ENCODE measurements at places on chromosomes 11 and 22.

DNA sequence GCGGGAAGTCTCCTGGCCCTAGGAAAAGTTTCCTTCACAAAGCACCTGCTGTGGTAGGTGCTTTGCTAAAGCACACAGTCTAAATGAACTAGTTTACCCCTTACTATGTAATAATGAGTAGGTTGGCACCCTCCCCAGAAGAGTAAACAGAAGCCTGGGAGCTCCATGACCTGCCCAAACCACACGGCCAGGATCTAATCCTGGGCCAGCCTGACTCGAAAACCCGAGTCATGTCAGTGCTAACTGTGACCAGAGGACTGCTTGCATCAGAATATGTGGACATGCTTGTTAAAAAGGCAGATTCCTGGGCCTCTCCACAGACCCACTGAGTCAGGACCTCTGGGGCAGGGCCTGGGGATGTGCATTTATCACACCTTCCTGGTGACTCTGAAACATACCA lies 67.7 kb downstream of the PANX1 start:
- DNase-seq, result no peak

DNA sequence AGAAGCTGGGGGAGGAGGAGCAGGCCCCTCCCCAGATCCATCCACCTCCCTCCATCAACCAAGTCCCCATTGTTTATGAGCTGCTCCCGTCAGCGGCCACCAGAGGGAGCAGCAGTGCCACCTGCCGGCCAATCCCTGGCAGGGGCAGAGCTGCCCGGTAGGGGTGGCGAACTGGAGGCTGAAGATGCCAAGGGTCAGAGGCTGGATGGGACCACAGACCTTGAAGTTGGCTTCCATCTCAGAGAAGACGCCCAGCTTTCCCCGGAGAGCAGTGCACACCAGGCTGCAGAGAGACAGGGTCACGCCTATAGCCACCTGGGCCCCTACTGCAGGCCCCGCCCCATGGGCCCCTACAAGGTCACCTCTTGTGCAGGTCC lies 3.6 kb downstream of the FIBP start:
- DNase-seq, result peak; percentile 74

DNA sequence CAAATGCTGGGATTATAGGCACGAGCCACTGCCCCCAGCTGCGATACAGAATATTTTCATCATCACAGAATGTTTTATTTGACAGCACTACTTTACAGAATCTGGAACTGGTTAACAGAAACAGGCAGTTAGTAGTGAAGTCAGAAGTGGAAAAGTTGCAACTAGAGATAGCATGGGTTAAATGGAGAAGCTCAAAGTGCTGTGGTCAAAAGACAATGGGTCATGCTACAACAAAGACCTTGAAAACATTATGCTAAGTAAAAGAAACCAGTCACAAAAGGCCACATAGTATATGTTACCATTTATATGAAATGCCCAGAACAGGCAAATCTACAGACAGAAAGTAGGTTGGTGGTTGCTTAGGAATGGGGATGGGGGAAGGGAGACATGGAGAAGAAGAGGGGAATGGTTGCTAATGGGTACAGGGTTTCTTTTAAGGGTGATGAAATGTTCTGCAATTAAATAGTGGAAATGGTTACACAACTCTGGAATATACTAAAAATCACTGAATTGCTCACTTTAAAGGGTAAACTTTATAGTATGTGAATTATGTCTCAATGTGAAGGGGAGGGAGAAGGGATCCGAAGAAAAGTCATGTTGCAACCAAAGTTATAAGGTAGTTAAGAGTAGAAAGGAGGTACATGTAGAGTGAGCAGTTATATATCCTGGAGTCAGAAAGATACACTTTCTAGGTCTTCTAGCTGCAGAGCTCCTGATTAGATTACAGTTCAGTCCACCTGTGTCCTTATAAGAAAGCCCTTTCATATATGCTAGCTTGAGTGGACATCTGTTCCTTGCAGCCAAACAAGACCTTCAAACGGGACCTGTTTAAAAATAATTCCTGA lies 46.3 kb upstream of the RAPSN start:
- no peak for DNase-seq

DNA sequence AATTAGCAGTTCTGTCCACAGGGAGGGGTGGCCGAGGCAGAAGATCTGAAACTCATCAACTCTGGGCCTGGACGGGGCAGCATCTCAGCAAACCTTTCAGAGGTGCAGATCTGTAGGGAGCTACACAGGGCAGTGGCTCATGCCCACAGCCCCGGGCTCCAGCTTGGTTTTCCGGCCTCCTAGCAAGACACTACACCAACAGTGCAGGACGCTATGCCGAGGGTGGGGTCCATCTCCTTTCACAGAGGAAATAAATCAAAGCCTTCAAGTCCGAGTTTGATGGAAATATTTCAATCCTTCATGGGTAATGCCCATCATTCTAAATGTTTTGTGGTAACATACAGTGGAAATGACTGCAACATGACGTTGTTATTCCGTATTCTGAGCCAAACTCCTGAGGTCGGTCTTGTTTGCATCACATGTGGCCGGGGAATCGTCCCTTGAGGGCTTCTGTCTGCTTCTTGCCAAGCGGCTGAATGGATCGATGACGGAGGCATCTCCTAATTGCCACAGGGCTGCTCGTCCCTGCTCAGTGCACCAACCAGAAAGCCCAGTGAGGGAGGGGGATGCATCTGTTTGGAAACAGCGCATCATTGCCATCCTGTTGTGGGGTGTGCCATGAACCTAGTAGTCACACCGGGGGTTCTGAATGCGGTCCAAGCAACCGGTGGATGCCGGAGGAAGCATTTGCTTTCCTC lies 30.0 kb downstream of the LINC01488 start:
- no peak for DNase-seq

DNA sequence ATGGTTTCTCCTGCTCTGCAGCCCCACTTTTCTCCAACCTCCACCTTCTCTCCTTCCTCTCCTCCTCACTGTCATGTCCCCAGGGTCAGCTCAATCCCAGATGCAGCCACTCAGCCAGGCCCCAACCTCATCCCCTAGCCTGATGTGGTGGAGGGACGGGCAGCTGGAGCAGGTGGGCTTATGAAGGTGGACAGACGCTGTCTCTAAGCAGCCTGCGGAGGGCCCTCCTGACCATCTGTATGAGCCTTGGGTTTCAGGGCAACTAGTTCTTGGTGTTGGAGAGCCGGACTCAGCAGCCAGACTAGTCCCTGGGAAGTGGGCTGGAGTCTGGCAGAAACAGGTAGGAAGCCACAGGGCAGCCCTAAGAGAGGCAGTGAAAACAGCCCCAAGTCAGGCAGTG lies 18.1 kb downstream of the CRYBB2 start:
- no peak for DNase-seq

DNA sequence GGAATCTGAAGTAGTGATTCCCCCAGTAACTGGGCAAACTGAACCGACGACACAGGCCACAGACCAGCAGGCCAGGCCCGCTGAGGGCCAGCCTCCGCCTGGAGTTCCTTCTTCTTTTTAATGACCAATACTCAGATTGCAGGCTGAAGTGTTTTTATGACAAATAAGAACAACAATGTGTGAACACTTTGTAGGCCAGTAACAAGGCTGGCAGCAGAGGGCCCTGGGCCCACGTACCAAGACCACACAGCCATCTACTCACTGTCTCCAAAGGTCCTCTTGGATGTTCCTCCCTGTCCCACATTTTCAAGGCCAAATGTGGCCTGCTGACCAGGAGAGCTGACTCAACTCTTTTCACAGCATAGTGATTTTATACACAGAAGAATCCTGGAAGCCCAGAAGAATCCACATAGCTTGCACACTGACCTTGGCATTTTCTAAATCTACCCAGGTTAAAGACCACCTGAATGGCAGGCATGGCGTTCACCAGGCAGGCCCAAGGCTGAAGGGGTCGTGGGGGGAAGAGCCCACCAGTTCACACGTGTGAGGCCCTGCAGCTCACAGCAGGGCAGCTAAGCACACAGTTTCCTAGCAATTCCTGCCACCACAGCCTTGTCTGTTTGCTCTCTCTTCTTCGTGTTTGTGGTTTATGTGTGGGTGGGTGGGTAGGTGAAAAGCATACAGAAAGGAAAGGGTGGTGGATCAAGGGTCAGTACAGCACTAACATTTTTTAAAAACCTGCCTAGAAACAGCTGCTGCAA lies 13.3 kb downstream of the SMCO4 start:
- DNase-seq, result no peak

DNA sequence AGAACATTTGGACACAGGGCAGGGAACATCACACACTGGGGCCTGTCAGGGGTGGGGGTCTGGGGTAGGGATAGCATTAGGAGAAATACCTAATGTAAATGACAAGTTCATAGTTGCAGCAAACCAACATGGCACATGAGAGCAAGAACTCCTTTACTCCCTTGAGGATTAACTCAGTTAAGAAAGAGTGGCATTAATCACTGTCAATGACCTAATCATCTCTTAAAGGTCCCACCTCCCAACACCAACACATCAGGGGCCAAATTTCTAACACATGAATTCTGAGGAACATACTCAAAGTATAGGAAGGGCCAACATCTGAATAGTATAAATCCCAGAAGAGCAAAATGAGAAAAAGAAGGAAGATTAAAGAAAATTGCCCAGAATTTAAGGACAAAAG lies 272.9 kb downstream of the SWAP70 start:
- DNase-seq, result no peak
